Naive B cell (primary cell): ENCODE measurements at places on chromosomes 7 and 10. TPM values are rescaled to one million over a fixed set of nuclear protein-coding genes. Genes with fewer than 3 reads are reported as not detected.

The DKK1 gene
- not detected for polyA plus RNA-seq

The OR2A1 gene
- 0.21 TPM for polyA plus RNA-seq

The SUV39H2 gene
- polyA plus RNA-seq: 3.9 TPM

The CTAGE6 gene
- polyA plus RNA-seq: not detected

The OR9A2 gene
- not detected for polyA plus RNA-seq

The SP8 gene
- polyA plus RNA-seq: not detected

The ITIH5 gene
- polyA plus RNA-seq: not detected

The CCL24 gene
- polyA plus RNA-seq: not detected

- DNase-seq: no peak
These were observed 651.4 kb downstream of the INHBA start for GRCh38 chr7:41051535-41051934.

DNA sequence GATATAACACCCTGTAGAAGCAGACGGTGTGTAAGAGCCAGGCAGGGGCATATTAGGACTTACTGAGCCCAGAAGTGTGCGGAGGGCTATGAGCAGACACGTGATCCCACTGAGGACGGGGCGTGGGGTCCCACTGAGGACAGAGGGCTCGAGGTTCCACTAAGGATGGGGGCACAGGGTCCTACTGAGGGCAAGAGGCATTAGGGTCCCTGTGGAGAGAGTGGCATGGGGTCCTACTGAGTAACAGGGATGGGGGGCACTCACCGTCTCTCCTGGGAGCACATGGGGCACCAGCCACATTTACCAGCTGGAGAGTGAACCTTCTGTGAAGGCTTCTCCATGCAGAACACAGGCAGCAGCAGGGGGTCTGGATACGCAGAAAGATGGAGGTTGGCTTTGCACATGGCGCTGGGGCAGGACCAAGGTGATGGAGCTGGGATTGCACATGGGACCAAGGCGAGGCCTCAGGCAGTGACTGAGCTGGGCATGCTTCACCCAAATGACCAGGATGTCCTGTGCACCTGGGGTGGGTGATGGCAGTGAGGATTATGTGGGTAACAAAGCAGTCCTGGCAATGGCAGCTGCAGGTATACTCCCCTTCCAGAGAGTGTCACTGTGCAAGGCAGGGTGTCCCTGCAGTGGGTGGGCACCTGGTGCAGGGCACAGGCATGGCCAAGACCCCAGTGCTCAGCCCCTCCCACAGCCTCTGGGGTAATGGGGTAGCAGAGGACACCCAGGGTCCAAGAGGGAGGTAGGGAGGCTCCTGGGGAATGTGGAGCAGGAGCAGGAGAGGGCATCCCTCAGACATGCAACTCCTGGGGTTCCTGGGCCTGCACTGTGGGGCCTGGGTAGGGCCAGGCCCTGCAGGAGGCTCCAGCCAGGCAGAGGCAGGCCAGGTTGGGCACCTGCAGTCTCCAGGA, 278.1 kb downstream of the TCERG1L start:
- DNase-seq: no peak

DNA sequence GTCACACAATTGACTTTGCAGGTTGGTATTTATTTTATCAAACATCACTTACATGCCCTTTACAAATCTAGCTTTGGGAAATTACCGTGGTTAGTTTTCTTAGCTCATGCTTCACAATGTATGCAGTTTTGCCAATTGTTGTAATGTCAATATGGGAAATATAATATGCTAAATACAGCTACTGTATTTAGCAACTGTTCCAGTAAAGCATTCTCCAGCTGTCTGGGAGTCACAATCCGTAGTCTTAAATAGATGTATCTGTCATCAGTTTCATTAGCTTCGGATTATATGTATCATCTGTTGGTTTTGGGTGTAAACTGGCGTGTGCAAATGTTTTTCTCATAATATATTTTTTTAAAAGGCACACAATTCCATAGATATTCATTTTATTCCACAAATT, 19.4 kb upstream of the AHR start:
- DNase-seq: no peak

GRCh38 chr10:118458957-118459641, 117.0 kb upstream of the FAM204A start:
- no peak for DNase-seq

DNA sequence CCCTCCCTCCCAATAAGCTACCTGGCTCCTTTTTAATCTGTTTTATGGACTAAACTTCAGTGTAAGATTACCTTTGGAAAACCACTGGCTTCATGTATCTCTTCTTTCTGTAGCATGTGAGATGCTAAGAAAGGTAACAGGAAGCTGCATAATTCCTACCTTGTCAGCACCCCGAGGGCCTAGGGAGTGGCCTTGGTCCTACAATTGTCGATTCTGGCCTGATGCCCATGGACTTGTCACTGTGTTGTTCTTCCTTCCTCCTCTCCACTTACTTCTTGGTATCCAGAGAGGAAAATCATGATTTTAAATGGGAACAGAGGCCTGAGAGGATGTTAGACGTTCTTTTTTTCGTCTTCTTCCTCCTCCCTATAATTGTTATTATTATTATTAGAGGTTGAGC, 42.9 kb upstream of the PDZD8 start:
- no peak for DNase-seq

GRCh38 chr10:65470986-65471385, 1454.8 kb upstream of the LRRTM3 start:
- DNase-seq: no peak

- DNase-seq: no peak
These were observed 630 bp upstream of the VSTM4 start for GRCh38 chr10:49115796-49116508.

GRCh38 chr10:72000073-72001032, 36.2 kb downstream of the CHST3 start:
- DNase-seq: no peak

DNA sequence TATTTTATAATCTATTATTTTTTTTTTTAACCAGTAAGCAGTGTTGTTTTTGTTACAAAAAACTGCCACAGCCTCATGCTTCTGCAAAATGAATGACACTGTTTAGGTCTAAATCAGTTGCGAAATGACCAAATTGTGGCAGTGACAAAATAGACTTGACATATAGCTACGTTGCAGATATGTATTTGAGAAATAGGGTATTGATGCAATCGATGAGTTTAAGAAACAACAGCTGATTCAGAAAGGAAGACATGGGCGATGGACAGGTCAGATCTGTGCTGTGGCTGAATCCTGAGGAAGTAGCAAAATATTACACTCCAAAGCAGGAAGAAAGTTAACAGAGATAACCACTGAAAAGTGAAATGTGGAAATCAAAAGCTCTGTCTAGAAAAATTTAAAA, 89.0 kb upstream of the STEAP4 start:
- no peak for DNase-seq

DNA sequence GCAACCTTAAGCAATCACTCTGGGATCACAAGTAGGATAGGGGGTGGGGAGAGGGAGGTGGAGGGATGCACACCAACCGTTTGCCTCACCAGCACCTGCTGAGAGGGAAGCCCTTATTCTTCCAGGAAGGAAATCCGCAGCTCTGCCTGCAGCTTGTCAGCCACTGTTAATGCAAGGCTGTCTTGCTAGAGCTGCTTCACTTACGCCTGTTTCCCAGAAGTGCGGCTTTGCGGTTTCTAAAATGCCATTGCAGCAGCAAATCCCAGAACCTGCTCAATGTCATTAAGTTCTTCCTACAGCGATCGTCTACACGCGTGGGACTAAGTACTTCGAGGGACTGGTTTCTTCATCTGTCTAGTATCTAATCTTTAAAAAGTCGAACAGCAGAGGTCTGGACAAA, 191.1 kb downstream of the ZMYND11 start:
- no peak for DNase-seq

GRCh38 chr10:112919721-112920120, 30.3 kb upstream of the TCF7L2 start:
- no peak for DNase-seq

DNA sequence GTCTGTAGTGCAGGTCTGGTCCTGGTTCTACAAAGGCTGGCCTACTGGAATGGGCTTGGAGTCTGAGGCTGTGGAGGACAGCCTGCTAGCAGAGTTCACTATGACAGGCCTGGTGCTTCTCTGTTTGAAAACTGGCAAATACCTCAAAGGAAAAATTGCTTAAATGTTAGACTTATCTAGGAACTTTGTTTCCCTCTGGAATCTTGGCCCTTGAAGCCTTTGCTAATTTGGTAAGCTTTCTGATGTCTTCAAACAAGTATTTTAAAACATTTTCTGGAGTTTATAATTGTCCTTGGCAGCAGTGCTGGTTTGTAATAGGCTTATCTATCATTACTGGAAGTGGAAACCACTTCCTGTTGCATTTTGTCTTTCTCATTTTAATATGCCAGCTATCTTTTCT, 139.7 kb downstream of the TMEM26 start:
- DNase-seq: no peak

DNA sequence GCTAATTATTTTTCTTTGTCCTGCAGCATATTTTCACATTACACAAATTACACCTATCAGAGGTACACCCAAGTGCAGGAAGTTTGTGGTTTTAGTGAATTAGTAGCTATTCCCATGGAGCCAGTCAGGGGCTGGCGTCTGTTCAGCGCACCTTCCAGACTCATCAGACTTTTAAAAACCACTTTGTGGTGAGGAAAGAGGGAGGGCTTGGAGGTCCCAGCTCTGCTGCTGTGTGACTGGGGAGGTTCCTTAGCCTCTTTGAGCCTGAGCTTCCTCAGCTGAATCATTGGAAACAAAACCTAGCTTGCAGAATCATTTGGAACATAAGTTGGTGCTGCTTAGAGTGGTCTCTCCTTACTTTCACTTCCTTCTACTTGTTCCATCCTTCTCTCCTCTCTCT, 175.4 kb downstream of the SORCS3 start:
- no peak for DNase-seq

GRCh38 chr10:21746118-21746517, 212.1 kb downstream of the MLLT10 start:
- DNase-seq: no peak

GRCh38 chr10:31087851-31088250, 56.2 kb upstream of the ZNF438 start:
- no peak for DNase-seq

DNA sequence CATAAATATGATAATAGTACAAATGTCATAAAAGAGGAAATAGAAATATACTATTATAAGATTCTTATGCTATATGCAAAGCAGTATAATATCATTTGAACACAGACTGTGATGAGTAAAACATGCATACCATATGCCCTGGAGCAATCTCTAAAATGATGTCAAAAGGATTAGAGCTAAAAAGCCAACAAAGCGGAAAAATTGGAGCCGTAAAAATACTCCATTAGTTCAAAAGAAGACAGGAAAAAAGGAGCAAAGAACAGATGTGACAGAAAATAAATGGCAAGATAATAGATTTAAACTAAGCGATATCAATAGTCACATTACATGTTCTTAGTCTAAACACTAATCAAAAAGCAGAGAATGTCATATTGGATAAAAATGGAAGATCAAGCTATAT, 191.0 kb upstream of the PLPP4 start:
- no peak for DNase-seq

DNA sequence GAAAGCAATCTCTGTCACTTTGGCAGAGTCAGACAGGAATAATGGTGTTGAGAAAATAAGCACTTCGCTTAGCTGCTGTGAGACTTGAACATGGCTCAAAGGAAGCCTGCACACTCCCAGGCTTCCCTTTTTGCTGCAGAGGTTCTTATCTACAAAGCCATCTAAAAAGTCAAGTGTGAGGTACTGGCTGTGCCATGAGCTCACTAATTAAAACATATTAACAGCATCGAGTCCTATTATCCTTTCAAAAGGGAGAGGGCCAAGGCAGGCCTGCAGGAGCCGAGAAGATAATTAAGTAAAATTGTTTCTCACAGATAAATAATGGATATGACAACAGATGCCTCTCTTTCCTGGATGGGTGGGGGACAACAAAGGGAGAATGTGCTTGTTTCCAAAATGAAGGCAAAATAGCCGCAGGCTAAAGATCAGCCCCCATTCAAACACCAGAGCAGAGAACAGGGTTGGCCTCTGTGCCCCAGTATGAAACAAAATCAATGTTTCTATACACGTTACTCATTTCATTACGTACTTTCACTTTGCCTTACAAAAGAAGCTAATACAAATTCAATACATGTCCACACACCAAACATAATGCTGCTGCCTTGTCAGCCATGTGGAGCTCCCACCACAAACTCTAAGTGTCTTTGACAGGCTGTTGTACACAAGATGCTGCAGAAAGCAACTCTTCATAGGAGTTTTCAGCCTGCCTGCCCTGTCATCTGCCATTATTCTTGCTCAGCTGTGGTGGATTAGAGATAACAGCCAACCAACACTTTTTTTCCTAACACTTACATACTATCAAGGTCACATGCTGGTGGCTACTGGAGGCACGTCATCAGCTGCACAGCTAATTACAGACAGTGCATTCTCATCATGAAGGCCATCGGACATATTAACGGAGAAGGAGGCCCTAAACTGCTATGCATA, 55.3 kb downstream of the ELAPOR2 start:
- DNase-seq: no peak

- DNase-seq: no peak
These were observed 253.2 kb upstream of the C7orf33 start for GRCh38 chr7:148337246-148337965.

- no peak for DNase-seq
These were observed 60.5 kb downstream of the PPP1R17 start for GRCh38 chr7:31747553-31747952.
